8988T (cell line): ENCODE measurements at places on chromosomes 7 and 10.

DNA sequence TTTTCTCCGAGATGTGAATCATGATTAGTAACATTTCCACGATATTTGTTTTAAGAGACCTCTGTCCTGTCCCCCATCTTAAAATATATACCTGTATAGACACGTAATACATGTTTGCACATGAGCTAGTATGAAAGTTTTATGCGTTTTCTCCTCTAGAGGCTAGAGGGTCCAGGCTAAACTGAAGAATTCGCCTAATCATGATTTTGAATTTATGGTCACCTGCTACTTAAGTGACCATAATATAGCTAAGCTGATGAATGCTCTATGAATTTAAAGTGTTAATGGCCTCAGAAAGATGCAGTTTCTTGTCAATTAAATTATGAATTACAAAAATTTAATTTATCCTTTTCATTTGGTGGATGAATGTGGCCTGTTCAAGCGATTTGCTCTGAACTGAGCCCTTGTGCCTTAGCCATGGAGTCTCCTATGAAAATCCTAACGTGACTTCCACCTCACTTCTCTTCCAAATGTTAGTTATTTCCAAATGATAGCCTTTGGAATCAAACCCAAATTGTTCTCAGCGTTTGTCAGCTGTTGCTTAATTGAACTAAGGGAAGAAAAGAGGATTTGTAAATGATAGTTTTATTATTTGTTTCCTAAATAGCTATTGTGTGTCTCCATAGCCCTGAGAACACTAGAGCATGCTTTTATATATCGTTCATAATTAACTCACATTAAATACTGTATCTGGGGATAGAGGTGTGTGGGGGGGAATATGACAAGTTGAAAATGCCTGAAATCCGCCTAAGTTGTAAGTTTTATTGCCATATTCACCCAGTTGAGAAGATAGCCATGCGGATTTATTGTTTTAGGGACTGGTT, 2.3 kb downstream of the CELF2 start:
- DNase-seq: no peak

DNA sequence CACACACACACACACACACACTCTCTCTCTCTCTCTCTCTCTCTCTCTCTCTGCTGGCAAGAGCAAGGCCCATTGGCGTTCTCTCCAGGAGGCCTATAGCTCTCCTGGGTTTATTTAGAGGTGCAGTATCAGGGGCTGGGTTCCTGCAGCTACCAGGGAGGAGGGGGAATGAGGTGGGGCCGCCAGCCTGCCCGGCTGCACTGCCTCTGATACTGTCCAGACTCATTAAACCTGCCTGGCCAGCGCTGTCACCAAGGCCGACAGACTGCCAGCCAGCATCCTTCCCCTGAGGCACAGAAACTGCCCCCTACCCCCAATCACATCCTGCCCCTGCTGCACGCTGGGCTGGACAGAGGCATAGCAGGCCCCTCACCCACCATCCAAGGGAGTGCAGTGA, 4.3 kb downstream of the PRRT4 start:
- DNase-seq: no peak

DNA sequence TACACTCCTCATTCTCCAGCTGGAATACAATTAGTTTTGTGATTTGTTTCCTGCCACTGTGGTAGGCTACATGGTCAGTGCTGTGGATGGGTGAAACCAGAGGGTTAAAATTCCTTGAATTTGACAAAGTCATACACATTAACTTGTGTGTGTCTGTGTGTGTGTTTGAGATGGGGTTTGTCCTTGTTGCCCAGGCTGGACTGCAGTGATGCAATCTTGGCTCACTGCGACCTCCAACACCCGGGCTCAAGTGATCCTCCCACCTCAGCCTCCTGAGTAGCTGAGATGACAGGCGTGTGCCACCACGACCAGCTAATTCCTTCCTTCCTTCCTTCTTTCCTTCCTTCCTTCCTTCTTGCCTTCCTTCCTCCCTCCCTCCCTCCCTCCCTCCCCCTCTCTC, 24.8 kb upstream of the GIMAP8 start:
- DNase-seq: no peak

DNA sequence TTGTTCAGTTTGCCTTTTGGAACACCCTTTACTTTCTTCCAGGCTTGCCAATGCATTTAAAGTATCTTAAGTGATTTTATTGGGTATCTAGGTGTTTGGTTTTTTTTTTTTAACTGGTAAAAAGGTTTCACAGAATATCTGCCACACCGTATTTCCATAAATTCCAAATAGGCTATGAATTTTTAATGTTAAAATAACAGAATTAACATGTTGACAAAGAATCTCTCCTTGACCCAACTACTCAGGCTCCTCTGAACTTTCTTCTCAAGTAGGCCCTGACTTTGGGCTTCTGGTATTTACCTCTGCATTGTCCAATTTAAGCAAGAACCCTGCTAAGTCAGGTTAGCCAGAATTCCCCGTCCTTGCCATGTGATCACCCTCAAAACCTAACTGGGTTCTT, 61.2 kb upstream of the PLA2G12B start:
- no peak for DNase-seq

GRCh38 chr10:129707406-129708388, 240.7 kb downstream of the MGMT start:
- DNase-seq: no peak

DNA sequence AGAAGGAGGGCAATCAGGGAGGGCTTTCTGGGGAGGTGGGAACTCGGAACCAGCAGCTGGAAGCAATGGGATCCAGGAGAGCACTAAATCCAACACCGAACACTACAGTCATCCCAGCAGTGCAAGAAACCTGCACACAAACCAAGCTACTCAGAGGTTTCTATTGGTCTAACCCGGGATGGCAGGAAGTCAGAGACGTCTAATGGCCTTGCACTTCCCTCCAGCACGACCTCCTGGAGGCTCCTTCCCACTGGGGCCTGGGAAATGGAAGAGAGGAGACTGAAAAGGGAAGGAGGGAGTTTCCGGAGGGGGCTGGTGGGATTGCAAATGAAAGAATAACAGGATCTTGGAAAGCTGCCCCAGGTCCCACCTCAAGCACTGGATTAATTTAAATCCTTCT, 56.3 kb downstream of the TEX36 start:
- DNase-seq: no peak

DNA sequence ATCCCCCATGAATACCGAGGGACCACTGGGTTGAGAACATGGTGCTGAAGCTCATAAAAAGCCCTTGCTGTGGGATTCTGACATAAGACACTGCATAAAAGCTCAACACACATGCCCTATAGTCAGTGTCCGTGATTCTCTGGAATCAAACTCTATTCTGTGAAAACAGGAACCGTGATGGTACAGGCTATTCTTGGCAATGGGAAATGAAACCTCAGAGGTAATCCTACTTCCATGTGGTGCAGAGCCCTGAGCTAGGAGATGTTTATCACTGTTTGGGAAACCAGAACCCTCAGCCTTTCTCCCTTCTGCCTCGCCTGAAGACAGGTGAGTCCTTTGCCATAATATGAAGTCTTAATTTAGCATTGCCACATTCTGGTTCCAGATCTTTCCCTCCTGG, 80.8 kb upstream of the PRSS1 start:
- DNase-seq: no peak

DNA sequence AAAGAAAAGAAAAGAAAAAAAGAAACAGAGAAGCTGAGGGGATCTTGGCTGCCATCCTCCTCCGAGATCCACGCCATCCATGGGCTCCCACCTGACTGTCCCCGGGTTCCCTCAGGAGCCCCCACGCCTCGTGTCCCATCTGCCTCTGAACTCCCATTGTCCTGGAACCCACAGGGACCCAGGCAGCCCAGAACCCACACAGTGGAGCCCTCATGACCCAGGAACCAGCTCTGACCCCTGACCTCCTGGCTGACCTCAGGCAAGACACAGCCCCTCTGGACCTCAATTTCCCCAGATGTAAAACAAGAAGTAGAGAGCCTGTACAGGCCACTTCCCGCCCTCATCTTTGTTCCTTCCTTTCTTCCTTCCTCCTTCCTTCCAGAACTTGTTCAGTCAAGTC, 40.4 kb downstream of the RASGEF1A start:
- no peak for DNase-seq

- DNase-seq: no peak
These were observed 1.5 kb downstream of the IRF5 start for GRCh38 chr7:128939075-128939860.

- DNase-seq: no peak
These were observed 7.5 kb upstream of the AGR3 start for GRCh38 chr7:16889305-16889704.

GRCh38 chr7:1169409-1170368, 9.7 kb upstream of the ZFAND2A start:
- no peak for DNase-seq

DNA sequence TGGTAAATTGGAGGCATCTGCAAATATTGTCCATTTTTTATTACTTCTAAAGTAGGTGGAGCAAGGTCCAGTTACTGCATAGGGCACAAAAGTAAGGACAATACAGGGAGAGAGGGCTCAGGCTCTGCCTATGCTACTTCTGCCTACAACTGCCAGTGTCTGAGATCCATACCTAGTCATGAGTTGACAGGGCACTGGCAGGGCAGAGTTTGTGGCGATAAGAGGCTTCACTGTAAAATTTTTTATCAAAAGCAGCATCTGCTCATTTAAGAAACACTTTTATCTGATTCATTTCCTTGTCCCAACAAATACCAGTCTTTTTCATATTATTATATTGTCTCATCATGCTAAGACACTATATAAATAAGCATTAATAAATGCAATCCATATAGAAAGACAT, 178.0 kb downstream of the LRRN3 start:
- no peak for DNase-seq

- no peak for DNase-seq
These were observed 11.0 kb downstream of the POT1 start for GRCh38 chr7:124918662-124919061.

- DNase-seq: no peak
These were observed 85.1 kb downstream of the LRRC4 start for GRCh38 chr7:127946111-127946510.

- no peak for DNase-seq
These were observed 1.5 kb upstream of the HTR7 start for GRCh38 chr10:90859321-90859751.

DNA sequence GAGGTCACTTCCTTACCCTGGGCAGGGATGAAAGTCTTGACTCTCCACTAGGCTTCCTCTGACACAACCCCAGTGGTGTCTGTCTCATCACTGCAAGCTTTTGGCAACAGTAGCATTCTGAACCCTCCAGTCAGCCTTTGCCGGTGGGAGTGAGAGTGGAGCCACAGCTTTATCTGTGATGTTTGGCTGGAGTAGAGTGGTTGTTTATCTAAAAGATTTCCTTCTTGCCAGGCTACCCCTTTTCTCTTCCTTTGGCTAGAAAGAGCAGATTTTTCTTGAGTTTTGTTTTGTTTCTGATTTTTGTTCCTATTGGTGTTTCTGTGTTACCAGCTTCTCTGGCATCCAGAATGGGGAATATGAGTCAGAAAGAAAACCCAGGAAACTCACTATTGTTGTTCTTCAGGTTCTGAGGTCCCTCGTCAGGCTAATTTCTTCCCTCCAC, 98.9 kb upstream of the KIF5B start:
- DNase-seq: no peak

DNA sequence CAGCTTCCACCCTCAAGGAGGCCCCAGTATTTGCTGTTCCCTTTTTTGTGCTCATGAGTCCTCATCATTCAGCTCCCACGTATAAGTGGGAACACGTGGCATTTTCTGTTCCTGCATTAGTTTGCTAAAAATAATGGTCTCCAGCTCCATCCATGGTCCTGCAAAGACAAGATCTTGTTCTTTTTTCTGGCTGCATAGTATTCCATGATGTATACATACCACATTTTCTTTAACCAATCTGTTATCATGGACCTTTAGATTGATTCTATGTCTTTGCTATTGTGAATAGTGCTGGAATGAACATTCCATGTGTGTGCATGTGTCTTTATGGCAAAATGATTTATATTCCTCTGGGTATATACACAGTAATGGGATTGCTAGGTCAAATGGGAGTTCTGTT, 17.0 kb downstream of the KRIT1 start:
- no peak for DNase-seq

DNA sequence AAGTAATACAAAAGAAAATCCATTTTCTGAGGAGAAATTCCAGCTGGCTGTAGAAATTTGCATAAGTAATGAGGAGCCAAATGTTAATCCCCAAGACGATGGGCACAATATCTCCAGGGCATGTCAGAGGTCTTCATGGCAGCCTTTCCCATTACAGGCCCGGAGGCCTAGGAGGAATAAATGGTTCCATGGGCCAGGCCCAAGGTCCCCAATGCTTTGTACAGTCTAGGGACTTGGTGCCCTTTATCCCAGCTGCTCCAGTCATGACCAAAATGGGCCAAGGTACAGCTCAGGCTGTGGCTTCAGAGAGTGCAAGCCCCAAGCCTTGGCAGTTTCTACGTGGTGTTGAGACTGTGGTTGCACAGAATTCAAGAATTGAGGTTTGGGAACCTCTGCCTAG, 182.5 kb downstream of the GPR158 start:
- no peak for DNase-seq

DNA sequence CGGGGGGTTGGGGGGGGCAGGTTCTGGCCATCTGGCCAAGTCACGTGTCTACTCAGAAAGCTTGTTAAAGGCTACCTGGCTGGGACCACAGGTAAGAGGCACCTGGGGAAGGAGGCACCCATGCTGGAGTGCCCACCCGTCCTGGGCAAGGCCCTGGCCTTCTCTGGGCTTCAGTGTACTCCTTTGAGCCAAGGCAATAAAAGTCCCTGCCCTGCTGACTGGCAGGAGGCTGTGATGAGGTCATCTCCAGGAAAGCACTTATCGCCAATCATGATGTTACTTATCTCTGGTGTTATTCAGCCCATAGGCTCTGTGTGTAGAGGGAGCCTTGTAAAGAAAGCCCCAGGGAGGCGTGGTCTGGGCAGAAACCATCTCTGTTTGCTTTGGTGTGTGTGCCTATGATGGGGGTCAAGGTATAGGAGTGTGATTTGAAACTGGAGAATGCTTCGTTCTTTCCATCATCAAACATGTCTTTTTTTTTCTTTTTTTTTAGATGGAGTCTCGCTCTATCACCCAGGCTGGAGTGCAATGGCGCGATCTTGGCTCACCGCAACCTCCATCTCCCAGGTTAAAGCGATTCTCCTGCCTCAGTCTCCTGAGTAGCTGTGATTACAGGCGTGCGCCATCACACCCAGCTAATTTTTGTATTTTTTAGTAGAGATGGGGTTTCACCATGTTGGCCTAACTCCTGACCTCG, 2.5 kb upstream of the CLDN4 start:
- no peak for DNase-seq

DNA sequence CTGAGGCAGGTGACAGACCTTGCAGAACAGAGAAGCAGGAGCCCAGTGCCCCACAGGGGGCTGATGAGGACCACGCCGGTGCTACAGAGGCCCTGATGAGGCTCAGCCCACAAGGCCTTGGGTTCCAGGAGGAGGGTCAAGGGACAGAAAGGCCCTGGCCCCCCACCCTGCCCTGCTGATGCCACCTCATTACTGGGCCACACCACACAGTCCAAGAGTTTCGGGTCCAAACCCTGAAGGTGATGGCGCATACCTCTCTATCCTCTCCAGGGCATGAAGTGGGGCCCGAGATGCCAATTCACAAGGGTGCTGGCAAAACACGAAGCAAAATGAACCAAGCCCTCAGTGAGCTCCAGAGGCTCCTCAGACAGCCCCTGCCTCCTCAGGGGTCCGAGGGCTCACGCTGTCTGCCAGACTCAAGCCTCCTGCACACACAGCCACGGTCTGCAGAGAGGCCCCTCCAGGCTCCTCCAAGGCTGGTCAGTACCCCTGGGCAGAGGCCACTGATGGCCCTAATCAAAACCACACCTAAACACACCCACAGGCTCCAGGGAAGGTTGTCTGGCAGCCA, 32.3 kb downstream of the RASGEF1A start:
- DNase-seq: peak; percentile 11

GRCh38 chr7:157280216-157280841, 56.5 kb upstream of the DNAJB6 start:
- DNase-seq: no peak
